Naive B cell (primary cell): ENCODE measurements at places on chromosomes 2 and 18.

- DNase-seq: no peak
Observed at GRCh38 chr18:66599190-66599589, 4.7 kb downstream of the CDH19 start.

GRCh38 chr18:47772374-47773248 is 157.8 kb downstream of the SMAD2 start:
- peak; percentile 39 for DNase-seq

- no peak for DNase-seq
Observed at GRCh38 chr18:48753691-48754090, 197.1 kb downstream of the SMAD7 start.

DNA sequence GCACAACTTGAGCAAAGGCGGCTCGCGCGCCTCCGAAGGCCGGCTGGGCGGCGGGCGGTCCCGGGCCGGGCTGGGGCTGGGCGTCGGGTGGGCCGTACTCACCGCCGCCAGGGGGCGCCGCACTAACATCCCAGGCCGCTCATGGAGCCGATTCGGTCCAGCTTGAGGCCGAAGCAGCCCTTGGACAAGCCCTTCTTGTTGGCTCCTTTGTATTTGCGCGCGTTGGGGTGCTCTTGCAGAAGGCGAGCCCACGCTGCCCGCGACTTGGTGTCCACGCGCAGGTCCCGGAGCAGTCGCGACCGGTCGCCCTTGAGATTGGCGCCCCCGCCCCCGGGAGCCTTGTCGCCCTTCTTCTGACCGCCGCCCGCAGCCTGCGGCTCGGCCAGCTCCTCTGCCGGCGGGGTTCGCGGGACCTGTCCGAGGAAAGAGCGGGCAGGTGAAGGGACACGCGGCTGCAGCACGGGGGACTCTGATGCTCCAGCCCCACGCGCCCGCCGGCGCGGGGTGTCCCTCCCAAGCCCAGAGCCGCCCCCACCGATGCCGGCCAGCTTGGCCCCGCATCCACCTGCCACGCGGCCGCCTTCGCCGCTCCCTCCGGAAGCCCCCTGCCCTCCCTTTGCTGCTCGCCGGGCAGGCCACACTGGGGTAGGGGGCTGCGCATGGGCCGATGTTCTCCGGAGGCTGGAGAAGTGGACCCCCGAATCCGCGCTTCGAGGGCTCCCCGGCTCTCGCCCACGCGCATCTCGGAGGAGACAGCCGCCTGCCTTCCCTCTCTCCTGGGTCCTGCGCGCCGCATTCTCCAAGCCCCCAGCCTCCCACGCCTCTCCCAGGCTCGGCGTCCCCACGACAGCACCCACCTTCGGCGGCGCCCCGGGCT is 655 bp downstream of the NPPC start:
- peak; percentile 67 for DNase-seq

- DNase-seq: no peak
Observed at GRCh38 chr2:96145848-96146152, 560 bp upstream of the DUSP2 start.

GRCh38 chr18:506264-506663 is 5.8 kb upstream of the COLEC12 start:
- DNase-seq: no peak

DNA sequence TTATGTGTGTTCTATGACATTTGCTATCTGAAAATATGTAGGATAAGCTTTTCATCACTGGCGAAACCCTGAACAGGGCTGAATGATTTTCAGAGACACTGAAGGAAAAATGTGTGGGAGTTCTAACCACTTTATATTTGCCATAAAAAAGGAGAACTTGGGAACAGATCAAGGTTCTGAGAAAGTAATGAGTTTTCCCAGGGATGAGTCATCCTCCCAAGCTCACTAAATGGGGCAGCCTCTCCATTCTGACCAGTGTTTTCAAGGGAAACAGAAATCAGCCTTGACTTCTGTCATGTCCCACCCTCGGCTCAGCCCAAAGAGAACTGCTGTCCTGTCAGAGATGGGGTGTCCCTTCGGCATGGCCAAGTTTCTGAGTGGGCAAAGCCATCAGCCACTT is 2109.8 kb upstream of the CELF4 start:
- no peak for DNase-seq

DNA sequence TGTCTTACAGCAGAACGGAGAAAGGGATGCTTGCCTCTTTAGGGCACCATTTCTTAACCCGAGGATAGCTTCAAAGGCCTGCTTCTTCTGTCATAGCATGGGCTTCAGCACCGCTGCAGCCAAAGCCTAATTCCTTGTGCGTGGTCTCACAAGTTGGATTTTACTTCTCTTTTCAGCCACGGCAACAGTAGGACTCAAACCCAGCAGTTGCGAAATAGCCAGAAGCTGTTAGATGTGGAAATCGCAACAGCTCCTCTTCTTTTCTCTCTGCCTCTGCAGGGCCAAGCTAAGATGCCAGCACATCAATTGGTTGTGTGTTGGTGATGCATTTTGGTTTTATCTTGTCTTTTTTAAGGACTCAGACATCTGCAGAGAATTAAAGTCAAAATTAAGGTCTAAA is 3.1 kb downstream of the NRXN1 start:
- DNase-seq: no peak

- no peak for DNase-seq
Observed at GRCh38 chr2:217826520-217826919, 176.3 kb downstream of the TNS1 start.

DNA sequence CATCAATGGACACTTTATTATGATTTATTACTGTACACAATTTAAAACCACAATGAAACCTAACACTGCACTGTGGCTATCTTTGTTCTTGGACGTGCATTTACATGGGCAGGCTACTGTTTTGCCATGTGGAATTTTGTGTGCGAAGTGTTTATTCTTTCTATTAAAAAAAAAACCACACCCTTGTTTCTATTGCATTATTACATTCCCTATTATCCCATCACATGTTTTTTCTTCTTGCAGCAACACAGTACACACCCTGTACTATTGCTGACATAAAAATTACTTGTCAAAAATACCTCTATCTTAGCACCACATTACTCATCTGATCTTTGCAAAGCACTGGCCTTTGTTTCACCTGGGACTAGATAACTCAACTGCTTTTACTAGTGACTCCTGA is 1.5 kb downstream of the RNF152 start:
- DNase-seq: no peak

GRCh38 chr2:32422133-32422532 is 65.3 kb downstream of the BIRC6 start:
- no peak for DNase-seq

GRCh38 chr2:28544922-28545589 is 49.2 kb downstream of the PLB1 start:
- DNase-seq: no peak

GRCh38 chr2:203936949-203937348 is 386 bp downstream of the ICOS start:
- no peak for DNase-seq

- no peak for DNase-seq
Observed at GRCh38 chr2:6931753-6932152, 14.5 kb downstream of the RNF144A start.

DNA sequence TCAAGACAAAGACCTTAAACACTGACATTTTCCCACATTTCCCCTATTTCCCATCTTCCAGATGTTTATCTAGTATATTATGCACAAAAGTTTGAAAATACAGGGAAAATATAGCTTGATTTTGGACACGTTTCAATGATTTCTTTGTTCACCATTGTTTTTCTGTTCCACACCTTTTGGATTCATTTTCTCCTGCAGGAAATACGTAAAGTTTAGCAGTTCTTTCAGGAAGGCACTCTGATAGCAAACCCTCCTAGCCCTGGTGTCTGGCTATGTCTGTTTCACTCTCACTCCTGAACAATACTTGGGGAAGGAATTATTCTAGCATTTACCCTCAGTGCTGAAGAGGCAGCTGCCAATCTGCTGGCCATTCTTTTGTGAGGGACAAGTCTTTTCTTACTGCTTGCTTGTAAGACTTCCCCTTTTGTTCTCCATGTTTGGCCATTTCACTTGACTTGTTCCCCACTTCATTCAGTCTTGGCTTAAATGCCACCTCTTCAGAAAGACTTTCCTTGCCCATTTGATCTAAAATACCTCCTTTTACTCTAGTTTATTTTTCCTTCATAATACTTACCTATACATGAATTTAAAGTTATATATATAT is 195.4 kb downstream of the RNF152 start:
- DNase-seq: no peak

DNA sequence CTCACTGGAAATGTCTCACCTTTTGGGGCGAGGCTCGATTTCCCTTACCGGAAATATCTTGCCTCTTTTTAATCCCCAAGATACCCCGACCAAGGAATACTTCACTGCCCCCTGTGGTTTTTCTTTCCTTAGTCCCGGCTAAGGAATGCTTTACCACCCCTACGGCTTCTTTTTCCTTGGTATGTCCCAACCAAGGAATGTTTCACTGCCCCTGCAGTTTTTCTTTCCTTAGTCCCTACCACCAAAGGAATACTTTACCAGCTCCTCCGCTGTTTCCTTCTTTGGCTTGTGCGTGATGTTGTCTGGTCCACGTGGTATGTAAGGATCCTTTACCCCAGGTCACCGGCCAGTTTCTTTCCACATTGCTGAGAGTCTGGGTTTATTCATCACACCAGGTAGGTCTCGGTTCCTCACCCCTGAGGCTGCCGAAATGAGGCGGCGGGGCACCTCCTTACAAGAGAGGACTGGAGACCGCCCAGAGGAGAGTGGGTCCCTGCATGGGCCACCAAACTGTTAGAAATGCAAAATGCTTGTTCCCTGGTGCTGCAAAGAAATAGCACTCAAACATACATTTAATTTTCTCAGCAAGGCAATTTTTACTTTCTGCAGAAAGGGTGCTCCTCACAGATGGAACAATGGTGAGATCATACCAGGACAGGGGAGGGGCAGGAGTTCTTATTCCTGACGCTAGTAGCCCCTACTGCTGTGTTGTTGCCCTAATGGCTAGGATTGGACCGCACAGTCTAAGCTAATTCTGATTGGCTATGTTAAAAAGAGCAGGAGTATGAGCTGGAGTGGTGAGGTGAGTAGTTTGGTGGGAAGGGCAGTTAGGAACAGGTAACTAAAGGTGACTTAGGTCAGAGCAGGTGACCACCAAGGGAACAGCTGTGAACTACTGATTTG is 33.4 kb upstream of the CLASP1 start:
- no peak for DNase-seq

- no peak for DNase-seq
Observed at GRCh38 chr2:176081376-176081836, 2.4 kb downstream of the EVX2 start.
